RPMI7951 (cell line): ENCODE measurements at places on chromosomes 4 and X. TPM values are rescaled to one million over a fixed set of nuclear protein-coding genes. Genes with fewer than 3 reads are reported as not detected.

Gene XAGE1A
- total RNA-seq = 1.9 TPM in 1 of 2 replicates, not detected in the other

Gene RIBC1
- total RNA-seq = 1.1 and 1.6 TPM in 2 replicates

Gene ARMCX4
- 1.5 and 3.6 TPM in 2 replicates for total RNA-seq

Gene POF1B
- total RNA-seq = not detected in 2 replicates

Gene INTS12
- 19.4 and 22.2 TPM in 2 replicates for total RNA-seq

Gene PPP4R3C
- total RNA-seq = 0.10 TPM in 1 of 2 replicates, not detected in the other

Gene GPRIN3
- not detected in 2 replicates for total RNA-seq

Gene DOCK11
- total RNA-seq = 19.5 and 26.3 TPM in 2 replicates

Gene VSIG4
- not detected in 2 replicates for total RNA-seq

Gene TBX22
- total RNA-seq = not detected in 2 replicates

Gene HMX1
- not detected in 2 replicates for total RNA-seq

Gene CPEB2
- 6.4 and 10.5 TPM in 2 replicates for total RNA-seq

Gene CFI
- 1.1 and 1.6 TPM in 2 replicates for total RNA-seq

Gene KIF4A
- total RNA-seq = 58.6 and 60.7 TPM in 2 replicates

Gene PIR
- 25.1 and 27.3 TPM in 2 replicates for total RNA-seq

Gene RAI2
- total RNA-seq = not detected in 2 replicates

Gene LANCL3
- 0.72 and 1.1 TPM in 2 replicates for total RNA-seq

Gene GLOD5
- total RNA-seq = not detected in 2 replicates

Gene CBR4
- total RNA-seq = 8.3 and 9.3 TPM in 2 replicates

Gene TMEM35A
- total RNA-seq = 0.10 TPM in 1 of 2 replicates, not detected in the other

Gene MGAT4D
- total RNA-seq = not detected in 2 replicates

Gene ZMAT1
- total RNA-seq = not detected in 2 replicates

Gene SSX4
- total RNA-seq = 0.36 TPM in 1 of 2 replicates, not detected in the other

Gene NIPAL1
- 1.5 and 2.3 TPM in 2 replicates for total RNA-seq

Gene CLGN
- 1.3 TPM in 1 of 2 replicates, not detected in the other for total RNA-seq

Gene F8A2
- total RNA-seq = not detected in 2 replicates

Gene RAP2C
- 17.3 and 21.9 TPM in 2 replicates for total RNA-seq

Gene MAGEB17
- total RNA-seq = not detected in 2 replicates

Gene CTAG1A
- not detected in 2 replicates for total RNA-seq

Gene PF4V1
- total RNA-seq = 0.72 TPM in 1 of 2 replicates, not detected in the other

Gene MAGEA8
- 1.1 and 1.4 TPM in 2 replicates for total RNA-seq

Gene DDIT4L
- 0.10 TPM in 1 of 2 replicates, not detected in the other for total RNA-seq

Gene HELT
- total RNA-seq = not detected in 2 replicates

Gene SH3RF1
- total RNA-seq = 6.3 and 9.4 TPM in 2 replicates

Gene KDR
- total RNA-seq = under 0.01 and 0.10 TPM in 2 replicates

Gene SHOX
- total RNA-seq = not detected in 2 replicates

Gene STPG2
- total RNA-seq = not detected in 2 replicates

Gene SMIM43
- total RNA-seq = not detected in 2 replicates

Gene TEC
- total RNA-seq = 3.6 and 3.8 TPM in 2 replicates

Gene HPSE
- total RNA-seq = 0.48 and 0.59 TPM in 2 replicates

Gene PCDH18
- 6.8 and 8.9 TPM in 2 replicates for total RNA-seq

Gene ADGRL3
- not detected in 2 replicates for total RNA-seq

Gene SLC6A14
- total RNA-seq = not detected in 2 replicates

Gene ZNF141
- 5.4 and 8.8 TPM in 2 replicates for total RNA-seq

Gene KLHL15
- total RNA-seq = 12.8 and 14.7 TPM in 2 replicates

Gene FAM47A
- total RNA-seq = not detected in 2 replicates

Gene RHOH
- total RNA-seq = not detected in 2 replicates

Gene MAGEB1
- 5.6 and 5.8 TPM in 2 replicates for total RNA-seq

Gene FABP2
- total RNA-seq = not detected in 2 replicates

Gene MAGEA6
- total RNA-seq = 85.4 and 95.8 TPM in 2 replicates

Gene COL4A6
- 0.60 and 1.1 TPM in 2 replicates for total RNA-seq

Gene RNF128
- 5.0 and 5.5 TPM in 2 replicates for total RNA-seq

Gene ATP1B4
- not detected in 2 replicates for total RNA-seq

Gene SLIT2
- 12.7 and 13.8 TPM in 2 replicates for total RNA-seq

Gene ANTXR2
- total RNA-seq = 32.0 and 36.4 TPM in 2 replicates

Gene GABRQ
- 2.3 and 2.7 TPM in 2 replicates for total RNA-seq

Gene PAGE2B
- total RNA-seq = 0.78 TPM in 1 of 2 replicates, not detected in the other

Gene SERTM2
- total RNA-seq = not detected in 2 replicates

Gene CSAG2
- 1.1 and 3.4 TPM in 2 replicates for total RNA-seq
